Immature natural killer cell (primary cell): ENCODE measurements at places on chromosomes 11 and 22.

DNA sequence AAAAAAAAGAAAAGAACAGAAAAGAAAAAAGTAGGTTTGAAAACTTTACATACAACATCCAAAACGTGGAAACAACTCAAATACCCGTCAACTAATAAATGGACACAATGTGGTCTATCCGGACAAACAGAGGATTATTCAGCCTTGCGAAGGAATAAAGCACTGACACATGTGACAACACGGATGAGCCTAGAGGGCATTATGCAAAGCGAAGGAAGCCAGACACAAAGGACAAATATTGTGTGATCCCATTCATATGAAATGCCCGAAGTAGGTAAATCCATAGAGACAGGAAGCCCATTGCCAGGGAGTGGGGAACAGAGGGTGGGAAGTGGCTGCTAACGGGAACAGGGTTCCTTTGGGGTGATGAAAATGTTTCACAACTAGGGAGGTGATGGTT, 11.8 kb downstream of the RFPL1 start:
- no peak for DNase-seq

- no peak for DNase-seq
Observed at GRCh38 chr11:35907648-35908431, 36.0 kb upstream of the LDLRAD3 start.

- DNase-seq, result no peak
Observed at GRCh38 chr11:83819931-83820549, 533.9 kb upstream of the CCDC90B start.

GRCh38 chr11:108916935-108917334, 252.1 kb downstream of the DDX10 start:
- DNase-seq, result no peak

DNA sequence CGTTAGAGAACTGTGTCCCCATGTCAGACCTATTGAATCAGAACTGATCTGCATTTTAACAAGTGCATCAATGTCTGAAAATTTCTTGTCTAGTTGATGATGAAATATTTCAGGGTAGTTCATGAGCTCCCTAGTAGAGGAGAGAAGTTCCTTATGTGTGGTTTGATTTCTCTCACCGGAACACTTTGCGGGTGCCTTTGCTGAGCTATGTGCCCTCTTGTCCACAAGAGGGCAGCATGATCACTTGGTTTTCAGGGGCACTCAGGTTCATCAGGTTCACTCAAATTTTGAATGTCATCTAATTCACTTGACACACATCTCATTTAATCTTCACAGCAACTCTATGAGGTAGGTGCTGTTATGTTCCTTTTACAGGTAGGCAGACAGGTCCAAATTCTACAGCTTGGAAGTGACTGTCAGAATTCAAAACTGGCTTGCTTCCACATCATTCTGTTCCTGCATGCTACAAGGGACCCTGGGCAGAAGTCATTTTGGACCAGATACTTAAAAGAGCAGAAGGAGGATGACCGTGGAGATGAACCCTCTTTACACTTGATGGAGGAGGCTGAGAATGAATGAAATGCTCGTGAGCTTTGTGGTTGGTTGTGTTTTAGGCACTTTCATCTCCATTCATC, 55.6 kb downstream of the P4HA3 start:
- peak; percentile 35 for DNase-seq

DNA sequence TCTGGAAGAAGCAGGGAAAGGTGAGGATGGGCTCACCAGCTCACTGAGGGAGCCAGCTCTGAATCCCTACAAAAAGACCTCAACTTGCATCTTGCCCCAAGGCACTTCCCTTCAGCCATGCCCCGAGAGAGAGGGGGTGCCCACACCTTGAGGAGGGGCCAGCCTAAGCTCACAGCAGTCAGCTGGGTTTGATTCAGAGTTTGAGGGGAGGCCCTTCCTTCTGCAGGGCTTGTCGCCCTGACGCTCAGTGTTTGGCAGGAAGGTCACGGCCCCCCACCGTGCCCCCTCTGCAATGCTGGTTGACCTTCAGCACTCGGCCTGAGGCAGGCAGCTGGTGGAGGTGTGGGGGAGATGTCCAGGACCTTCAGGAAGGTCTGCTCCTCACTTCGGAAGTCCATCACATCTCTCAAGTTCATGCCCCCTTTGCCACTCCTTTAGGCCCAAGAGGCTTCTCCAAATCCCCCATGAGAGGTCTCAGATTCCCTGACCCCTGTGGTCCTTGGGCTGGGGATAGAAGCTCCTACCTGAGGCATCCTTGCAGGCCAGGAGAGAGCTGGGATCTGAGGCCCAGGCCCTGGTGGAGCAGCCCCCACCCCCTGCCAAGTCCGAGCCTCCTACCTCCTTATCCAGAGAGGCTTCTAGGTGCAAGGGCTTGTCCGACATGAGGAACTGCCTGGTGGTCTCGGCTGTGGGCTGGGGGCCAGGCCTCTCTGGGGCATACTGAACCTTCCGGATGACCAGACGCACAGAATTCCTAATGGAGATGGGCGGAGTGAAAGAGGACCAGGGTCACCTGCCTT, 37.6 kb downstream of the TPBGL start:
- no peak for DNase-seq

DNA sequence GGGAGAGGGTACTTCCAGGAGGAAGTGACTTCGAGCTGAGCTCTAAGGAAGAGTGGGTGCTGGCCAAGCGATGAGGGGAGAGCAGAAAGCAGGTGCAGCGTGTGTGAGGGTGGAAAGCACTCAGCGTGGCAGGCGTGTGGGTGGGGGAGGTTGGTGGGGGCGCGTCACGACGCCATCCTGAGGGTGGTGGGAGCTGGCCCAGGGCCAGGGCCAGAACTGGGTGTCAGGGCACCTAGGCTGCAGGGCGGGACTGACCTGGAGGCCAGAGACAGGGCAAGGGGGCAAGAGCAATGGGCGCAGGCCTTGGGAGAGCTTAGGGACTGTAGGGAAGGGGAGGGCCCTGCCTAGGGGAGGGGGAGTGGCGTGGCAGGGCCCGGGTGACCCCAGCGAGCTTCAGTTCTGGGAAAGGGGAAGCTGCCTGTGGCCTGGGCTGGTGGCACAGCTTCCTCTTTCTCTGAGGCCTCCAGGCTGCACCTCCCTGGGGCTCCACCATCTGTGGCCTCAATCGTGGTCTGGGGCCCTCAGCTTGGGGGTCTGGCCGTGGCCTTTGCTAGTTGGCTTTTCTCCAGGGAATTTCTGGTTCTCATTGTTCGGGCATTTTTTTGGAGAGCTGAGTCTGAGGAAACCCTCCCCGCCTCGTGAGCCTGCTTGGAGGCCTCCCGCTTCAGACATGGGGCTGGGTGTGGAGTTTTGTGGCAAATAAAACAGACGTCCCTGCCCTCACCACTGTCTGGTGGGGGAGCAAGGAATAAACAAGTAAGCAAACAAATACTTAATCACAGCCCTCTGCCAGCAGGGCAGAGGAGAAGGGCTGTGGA, 8.9 kb downstream of the RELT start:
- DNase-seq, result no peak

GRCh38 chr22:49334449-49334789, 493.3 kb downstream of the BRD1 start:
- no peak for DNase-seq

- DNase-seq, result no peak
Observed at GRCh38 chr11:132073787-132074186, 703.4 kb downstream of the NTM start.

DNA sequence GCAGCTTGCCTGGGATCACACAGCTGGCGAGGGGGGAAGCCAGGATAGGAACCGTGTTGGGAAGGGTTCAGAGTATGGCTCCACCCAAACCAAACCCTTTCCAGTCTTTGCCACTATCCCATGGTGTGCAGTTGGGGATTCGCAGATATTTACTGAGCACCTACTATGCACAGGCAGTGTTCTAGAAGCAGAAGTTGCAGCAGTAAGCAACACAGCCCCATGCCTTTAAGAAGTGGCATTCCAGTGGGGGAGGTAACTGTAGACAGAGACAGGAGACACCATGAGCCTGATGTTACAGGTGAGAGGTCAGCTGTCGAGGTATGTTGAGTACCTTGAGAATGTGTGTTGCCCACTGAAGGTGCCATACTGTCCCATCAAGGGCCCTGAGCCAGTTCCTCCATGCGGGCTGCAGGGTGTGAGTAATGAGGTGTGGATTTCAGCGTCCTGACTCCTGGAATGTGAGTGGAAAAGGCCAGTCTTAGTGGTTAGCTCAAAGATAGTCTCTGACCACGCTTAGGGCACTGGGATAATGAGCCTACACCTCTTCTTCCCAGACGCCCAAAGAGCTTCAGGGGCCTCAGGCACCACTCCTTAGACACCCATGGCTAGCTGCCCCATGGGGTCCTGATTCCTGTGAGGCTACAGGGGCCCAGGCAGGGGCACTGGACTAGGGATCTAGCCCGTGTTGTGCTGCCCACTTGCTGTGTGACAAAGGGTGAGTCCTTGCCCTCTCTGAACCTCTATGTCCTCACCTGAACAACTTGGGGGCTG, 71.8 kb upstream of the TP53I11 start:
- DNase-seq, result no peak

DNA sequence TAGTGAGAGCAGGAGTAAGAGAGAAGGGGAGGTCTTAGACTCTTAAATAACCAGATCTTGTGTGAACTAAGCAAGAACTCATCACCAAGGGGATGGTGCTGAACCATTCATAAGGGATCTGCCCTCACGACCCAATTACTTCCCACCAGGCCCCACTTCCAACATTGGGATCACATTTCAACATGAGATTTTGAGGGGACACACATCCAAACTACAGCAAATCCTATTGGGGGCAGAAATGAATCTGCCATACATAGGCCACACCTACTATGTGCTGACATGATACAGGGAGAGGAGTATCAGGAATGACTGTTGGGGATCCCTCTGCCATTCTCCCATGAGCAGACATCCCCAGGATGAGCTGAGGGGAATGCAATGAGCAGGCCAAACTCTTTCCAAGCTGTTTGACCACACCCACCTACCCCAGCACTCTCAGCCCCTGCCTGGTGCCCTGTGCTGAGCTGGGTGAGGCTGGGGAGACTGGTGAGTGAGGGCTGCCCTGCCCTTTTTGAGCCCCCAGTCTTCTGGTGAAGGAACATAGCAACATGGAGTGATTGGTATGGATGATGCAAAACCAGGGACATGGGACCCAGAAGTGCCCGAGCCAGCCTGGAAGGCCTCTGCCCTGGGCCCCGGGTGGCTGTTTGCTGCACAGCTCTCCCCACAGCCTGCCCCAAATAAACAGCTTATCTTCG, 1.2 kb upstream of the GTSE1 start:
- DNase-seq, result no peak

DNA sequence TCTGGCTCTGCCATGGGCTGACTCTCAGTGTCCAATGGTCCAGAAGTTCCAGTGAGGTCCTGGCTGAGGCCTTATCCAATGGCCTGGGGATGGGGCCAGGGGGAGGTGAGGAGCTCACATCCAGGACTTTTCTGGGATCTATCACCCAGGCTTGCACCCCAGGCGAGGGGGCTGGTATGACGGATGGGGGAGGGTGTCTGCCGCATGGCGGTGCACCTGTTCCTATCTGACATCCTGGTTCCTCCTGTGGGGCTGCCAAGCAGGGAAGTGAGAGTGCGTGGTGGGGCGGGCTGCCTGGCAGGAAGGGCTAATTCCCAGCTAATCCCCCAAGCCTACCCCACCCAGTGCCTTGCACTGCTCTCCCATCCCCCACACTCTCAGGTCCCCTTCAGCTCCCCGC, 102.1 kb downstream of the NECTIN1 start:
- DNase-seq, result no peak

- DNase-seq, result no peak
Observed at GRCh38 chr11:83881428-83881827, 595.3 kb upstream of the CCDC90B start.

DNA sequence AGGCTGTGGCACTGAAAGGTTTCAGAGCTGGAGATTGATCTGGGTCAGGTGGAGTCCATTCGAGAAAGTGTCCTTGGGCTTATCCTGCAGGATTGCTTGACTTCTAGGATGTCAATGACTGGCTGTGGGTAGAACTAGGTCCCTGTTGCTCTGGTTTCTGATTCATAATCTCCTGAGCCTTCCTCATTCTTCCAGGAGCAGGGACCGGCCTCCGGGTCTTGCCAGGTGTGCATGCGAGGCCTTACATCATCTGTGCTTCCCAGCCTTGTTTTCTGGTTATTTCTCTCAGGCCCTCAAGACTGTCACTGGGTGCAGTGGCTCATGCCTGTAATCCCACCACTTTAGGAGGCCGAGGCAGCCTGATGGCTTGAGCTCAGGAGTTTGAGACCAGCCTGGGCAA, 33.3 kb upstream of the SORL1-AS1 start:
- DNase-seq, result no peak
